CD4-positive, alpha-beta T cell treated with Interleukin-21 for 1 hour (primary cell): ENCODE measurements at places on chromosomes 3 and 15.

GRCh38 chr3:6132684-6133432 lies 728.1 kb upstream of the GRM7 start:
- DNase-seq = no peak

GRCh38 chr3:24952388-24952787 lies 457.7 kb upstream of the THRB start:
- DNase-seq = no peak

DNA sequence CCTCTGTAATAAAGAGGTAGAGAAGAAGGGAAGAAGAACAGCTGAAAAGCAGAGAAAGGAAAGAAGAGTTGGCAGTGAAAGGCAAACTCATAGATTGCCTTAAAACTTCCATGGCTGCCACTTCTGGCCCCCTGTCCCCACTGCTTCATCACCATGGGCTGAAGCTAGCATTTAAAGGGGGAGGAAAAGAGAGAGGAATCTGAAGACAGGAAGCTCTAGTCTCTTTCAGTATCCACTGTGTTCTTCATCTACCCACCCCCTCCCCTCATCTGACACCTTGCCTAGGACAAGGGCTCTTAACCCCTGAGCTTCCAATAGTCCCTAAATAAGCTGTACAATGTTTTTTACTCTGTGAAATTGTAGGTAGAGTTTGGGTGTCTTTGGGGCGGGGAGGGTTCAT lies 60.6 kb downstream of the ALCAM start:
- no peak for DNase-seq

GRCh38 chr15:96947296-96948229 lies 617.1 kb downstream of the NR2F2 start:
- no peak for DNase-seq
